ENCODE measurements at places on chromosomes 6 and 20. TPM values are rescaled to one million over a fixed set of nuclear protein-coding genes. Genes with fewer than 3 reads are reported as not detected.

The ZNF217 gene
- polyA plus RNA-seq = 13.0 TPM

- no peak for DNase-seq
These were observed 3.8 kb upstream of the SIRPB1 start for GRCh38 chr20:1623501-1624205.

The C2 gene
- polyA plus RNA-seq = 11.1 TPM

DNA sequence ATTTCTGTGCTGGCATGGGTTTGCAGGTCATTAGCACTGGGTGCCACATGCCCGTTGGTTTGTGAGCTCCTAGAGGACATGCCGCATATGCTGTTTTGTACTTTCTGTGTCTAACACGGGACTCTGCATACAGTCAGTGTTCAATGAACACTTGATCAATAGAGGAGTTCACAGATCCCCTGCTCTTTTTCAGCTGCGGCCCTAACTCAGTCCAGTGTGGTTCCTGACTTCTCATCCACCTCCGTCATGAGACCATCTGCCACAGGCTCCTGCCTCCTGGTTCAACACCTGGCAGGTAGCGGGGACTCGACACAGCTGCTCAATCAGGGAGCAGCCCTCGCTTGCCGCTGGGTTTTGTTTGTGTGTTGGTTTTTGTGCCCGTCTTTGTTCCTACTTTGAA lies 13.8 kb upstream of the BMP7 start:
- no peak for DNase-seq

DNA sequence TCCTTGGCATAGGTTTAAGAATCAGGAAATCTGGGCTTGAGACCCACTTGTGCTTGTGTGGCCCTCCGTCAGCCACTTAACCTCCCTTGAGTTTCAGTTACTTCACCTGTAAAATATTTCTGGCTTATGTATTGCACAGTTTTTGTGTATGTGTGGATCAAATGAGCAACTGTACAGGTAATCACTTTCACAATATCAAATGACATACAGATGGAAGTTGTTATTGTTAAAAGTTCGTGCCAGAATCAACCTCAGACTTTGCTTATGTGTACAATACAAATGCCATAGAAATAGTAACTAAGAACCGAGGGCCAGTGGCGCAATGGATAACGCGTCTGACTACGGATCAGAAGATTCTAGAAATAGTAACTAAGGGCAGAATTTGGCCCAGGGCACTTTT lies 65.6 kb upstream of the KIF13A start:
- DNase-seq = no peak

- DNase-seq = no peak
These were observed 189.4 kb downstream of the SLC16A10 start for GRCh38 chr6:111276736-111277135.

- DNase-seq = no peak
These were observed 1.4 kb downstream of the METTL24 start for GRCh38 chr6:110356778-110357177.

The HLA-DRB1 gene
- 20.5 TPM for polyA plus RNA-seq

The XKR7 gene
- 0.05 TPM for polyA plus RNA-seq

GRCh38 chr6:150547502-150548222 lies 52.0 kb upstream of the PLEKHG1 start:
- peak; percentile 45 for DNase-seq

The NEURL2 gene
- polyA plus RNA-seq = 24.5 TPM

DNA sequence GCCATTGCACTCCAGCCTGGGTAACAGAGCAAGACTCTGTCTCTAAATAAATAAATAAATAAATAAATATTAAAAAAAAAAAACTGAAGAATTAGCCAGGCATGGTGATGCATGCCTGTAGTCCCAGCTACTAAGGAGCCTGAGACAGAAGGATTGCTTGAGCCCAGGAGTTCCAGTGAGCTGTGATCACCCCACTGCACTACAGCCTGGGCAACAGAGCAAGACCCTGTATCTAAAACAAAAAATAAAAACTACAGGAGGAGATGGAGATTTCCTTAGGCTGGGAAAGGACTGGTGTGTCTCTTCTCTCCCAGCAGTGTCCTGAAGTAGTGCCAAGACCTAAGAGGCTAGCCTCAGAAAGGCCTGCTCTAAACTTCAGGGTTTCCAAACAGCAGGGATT lies 8.1 kb upstream of the GTF3C6 start:
- DNase-seq = no peak

GRCh38 chr6:88992741-88993552 lies 29.5 kb upstream of the RNGTT start:
- no peak for DNase-seq

The TRIM15 gene
- polyA plus RNA-seq = not detected

The PET117 gene
- polyA plus RNA-seq = 10.5 TPM

The PDSS2 gene
- polyA plus RNA-seq = 8.8 TPM

DNA sequence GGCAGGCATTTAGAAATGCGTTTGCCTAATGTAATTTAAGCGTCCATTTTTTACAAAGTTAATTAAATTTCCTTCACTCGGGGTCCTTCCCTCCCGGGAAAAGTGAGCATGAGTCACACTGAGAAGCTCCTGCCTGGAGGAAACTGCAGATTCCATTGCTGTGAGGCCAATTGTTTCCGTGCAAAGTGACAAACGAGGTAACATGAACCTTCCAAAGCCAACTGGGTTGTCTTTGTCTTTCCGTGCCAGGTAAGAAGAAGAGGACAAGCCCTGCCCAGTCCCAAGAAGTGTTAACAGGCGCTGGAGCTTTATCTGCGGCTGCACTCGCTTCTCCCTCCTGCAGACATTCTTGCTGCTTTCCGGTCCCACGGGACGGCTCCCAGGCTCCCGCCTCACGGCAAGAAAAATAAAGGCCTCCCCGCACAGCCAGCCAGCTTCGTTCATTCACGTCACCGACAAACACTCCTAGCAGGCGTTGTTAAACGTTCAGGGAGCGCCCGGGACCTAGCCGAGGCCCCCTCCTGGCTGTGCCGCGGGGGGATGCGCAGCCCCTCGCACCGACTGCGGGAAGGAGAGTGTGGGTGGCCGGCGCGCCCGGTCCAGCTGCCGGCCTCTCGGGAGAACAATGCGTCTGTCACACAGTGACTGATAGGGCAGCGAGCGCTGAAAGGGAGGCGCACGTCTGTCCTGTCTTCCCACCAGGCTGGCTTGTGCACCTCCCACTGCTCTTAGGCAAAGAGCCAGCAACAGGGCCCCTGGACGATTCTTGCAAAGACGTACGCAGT lies 61.5 kb upstream of the HDDC2 start:
- DNase-seq = peak; percentile 57

DNA sequence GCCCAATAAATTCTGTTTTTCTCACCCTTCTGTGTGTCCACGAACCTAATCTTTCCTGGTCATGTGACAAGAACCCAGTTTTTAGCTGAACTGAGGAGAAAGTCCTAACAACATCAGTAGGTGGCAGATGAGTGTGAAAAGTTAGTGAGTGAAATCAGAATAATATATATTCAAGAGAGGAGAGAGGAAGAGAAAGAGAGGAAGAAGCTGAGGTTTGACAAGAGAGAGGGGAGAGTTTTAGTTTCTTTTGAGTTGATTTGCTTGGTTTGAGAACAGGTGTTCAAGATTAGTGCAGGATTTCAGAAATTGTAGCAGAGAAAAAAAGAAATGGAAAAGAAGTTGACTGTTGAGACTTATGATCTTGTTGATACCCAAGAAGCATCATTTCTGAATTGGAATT lies 930.5 kb upstream of the FLRT3 start:
- no peak for DNase-seq
